ENCODE measurements at places on chromosomes 5 and 9. TPM values are rescaled to one million over a fixed set of nuclear protein-coding genes. Genes with fewer than 3 reads are reported as not detected.

DNA sequence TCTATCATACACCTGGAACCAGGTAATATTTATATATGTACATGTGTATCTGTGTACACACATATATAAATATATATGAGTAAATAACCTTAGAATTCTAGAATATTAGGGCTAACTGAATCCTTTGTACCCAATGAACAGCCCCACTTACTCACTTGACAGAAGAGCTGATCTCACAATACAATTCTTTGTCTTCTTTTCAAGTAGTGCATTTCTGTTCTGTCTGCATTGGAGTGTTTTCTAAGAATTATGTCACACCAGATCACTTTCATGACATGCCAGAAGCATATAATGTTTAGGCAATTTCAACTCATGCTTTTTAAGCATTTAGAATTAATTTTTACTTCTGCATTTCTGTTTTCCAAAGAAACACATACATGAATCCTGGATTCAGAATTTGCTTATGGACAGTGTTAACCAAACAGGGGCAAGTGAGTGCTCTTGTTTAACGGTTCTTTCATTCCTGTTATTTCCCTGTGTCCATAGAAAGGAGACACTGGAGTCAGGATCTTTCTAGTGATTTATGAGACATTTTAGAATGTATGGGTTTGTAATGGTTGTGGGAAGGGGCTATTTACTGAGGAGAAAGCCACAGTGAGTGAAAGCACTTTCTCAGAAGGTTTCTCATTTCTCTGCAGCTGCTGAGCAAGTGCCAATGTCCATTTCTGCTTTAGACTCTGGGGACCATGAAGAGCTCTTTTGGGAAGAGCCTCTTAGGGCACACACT, 123.2 kb downstream of the RMI1 start:
- DNase-seq, result no peak

GRCh38 chr5:122845229-122846050, at the start of gene SNX24:
SNX24 (plus strand) TSS chr5:122845613; CDS start chr5:122845634, 21 bp downstream.
- DNase-seq, result peak; percentile 69

DNA sequence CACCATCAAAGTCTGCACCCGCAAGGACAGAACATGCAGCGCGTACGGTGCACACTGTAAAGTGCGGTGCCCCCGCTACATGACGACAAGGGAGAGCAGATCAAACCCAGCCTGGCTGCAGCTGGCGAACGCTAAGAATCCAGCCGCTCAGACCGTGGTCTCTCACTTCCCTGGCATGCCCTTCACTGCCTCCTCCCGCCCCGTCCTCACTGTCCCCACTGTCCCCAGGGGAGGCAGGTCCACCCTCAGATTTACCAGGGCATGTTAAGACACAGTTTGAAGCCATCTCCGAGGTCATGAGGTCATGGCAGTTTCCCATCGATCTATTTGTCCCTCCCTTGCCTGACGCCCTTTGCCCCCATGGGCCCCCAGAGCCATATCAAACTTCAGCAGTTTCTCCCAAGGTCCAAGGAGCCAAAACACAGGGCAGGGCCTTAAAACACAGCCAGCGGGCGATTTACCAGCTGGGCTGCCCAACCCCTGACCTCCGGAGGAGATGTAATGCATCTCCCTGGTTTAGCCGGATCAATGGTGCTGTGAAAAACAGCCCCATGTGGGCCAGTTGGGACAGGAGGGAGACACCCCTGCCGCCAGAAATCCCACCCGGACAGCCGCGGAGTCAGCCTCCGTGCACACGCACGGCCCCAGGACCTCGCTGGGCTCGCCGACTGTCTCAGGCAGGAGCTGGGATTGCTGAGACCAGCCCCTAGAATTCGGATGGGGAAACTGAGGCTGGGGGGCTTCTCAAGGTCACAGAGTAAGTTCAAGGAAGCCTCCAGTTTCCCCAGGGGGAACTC, 52.3 kb upstream of the FUBP3 start:
- DNase-seq, result no peak

- DNase-seq, result no peak
Measured at GRCh38 chr5:12320331-12320730, 416.1 kb upstream of the CTNND2 start.

GRCh38 chr9:138083873-138084272, 206.3 kb downstream of the CACNA1B start:
- no peak for DNase-seq

DNA sequence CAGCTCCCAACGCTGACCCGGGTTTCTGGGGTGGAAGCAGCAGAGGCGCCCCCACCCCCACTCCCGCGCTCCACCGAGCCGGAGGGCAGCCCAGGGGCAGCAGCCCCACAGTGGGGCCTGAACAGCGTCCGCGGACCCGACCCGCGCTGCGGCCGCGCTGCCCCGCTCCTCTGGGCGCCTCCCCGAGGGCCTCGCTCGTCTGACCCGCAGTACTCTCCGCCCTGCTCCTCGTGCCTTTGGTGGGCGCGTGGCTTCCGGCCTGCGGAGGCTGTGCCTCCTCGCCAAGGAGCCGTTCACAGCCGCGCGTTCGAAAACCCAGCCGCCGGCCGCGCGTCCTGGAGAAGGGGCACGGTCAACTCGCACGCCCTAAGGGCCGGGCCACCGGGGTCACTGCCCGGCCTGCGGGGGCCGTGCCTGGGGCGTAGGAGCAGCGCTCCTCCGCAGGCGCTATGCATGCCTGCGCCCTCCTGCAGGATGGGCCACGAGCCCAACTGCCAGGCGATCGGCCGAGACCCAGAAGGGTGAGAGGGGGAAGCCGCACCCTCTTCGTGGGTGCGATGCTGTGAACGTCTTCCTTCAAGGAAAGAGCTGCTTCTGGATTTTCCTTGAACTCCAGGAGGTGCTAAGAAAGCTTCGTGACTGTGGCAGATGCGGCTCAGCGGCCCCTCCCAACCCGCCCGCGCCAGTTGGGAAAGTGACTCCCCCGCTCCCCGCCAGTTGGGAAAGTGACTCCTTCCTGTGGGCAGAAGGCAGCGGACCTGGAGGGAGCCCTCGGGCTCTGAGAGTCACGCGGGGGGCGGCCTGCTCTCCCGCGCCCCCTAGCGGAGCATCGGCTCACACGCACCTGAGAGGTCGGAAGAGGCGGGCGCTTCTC, 82.7 kb downstream of the HSD17B3 start:
- no peak for DNase-seq

- DNase-seq, result no peak
Measured at GRCh38 chr5:56962286-56962685, 10.4 kb upstream of the MIER3 start.

- no peak for DNase-seq
Measured at GRCh38 chr9:135574943-135575342, 13.4 kb downstream of the PAEP start.

- DNase-seq, result no peak
Measured at GRCh38 chr9:103707181-103707580, 386.9 kb upstream of the SMC2 start.

GRCh38 chr5:91556-92263, at the start of gene PLEKHG4B:
PLEKHG4B (plus strand) TSS chr5:92168; CDS start chr5:92232, 64 bp downstream.
- DNase-seq, result no peak

GRCh38 chr9:137449931-137450538, 8.9 kb upstream of the ENTPD8 start:
- no peak for DNase-seq

DNA sequence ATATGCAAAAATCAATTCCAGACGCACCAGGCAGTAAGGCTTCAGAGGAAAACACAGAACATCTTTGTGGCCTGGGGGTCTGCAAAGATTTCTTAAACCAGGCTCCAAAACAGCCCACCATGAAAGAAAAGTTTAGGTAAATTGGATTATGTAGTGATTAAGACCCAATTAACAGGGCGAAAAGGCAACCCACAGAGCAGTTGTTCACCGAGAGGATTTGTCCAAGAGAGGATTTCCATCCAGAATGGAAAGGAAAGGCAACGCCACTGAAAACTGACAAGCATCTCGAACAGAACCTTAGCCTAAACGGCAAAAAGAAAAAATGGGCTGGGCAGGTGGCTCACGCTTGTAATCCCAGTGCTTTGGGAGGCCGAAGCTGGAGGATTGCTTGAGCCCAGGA, 37.4 kb downstream of the GLT6D1 start:
- no peak for DNase-seq

DNA sequence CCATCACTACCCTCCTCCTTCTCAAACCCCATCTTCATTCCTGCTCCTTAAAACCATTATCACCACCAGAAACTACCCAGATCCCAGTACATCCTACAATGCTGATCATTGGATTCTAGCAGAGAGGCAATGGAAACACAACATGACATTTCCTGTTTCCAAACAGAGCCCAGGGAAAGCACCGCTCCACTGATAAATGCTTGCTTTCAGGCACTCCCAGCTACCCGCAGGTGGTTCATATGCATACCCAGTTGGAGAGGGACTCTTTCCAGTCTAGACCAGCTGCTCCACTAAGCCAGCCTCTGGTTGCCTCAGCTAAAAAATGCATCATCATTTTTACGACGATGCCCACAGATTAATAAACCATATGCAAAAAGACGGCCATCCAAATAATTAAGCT, 39.2 kb upstream of the ACO1 start:
- DNase-seq, result no peak

- DNase-seq, result no peak
Measured at GRCh38 chr9:77773381-77773780, 125.3 kb upstream of the GNA14 start.

GRCh38 chr9:122180633-122181032, 20.9 kb downstream of the MORN5 start:
- DNase-seq, result no peak

The F2RL2 gene
- polyA plus RNA-seq, result 0.89 TPM

The GARNL3 gene
- polyA plus RNA-seq, result 16.1 TPM

The ANKDD1B gene
- polyA plus RNA-seq, result 7.4 TPM

The PAEP gene
- polyA plus RNA-seq, result not detected

The CBY3 gene
- 0.55 TPM for polyA plus RNA-seq

The HRH2 gene
- polyA plus RNA-seq, result 2.7 TPM

The ALG2 gene
- 49.4 TPM for polyA plus RNA-seq

The NMUR2 gene
- polyA plus RNA-seq, result 0.09 TPM

The PCDHGA7 gene
- polyA plus RNA-seq, result 2.5 TPM
